Femur (tissue), 1 donor: ENCODE measurements at places on chromosomes 3 and 15.

DNA sequence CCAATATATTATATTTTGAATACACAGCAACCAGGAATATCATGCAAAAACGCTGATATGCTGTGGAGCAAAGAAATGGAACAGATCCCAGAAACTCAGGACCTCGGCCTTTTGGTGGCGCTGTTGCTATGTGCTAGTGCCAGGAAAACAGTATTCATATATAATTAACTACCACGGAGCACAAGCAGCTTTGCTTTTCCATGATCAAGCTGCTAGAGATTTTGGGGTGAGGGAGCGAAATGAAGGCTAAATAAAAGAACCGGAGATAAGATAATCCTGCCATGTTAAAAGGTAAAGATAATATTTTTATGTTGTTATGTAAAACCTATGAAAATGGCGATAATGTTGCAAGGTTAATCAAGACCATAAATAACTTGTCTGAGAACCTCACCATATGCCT lies 157.7 kb upstream of the FAM3D start:
- DNase-seq: peak; percentile 75

DNA sequence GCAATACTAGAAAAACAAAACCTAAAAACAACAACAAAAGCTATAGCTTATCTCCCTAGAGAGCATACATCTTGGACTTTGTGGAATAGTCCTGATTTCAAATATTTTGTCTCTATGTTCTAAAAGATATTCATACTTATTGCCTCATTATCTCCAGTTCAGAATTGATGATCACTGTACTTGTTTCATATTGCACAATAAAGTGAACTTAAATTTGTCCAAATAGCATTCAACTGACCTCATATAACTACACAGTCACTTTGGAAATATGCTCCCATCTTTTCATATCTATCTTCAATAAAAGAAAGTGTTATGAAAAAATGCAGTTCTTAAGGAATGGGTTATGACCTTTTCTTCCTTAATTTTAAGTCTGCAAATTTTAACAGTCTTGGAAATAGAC lies 228.6 kb upstream of the CMC1 start:
- DNase-seq: no peak

GRCh38 chr3:182469086-182469485 lies 324.2 kb upstream of the ATP11B start:
- DNase-seq: no peak

GRCh38 chr15:53841651-53842050 lies 82.2 kb upstream of the WDR72 start:
- no peak for DNase-seq

GRCh38 chr3:172853921-172854666 lies 103.6 kb downstream of the ECT2 start:
- DNase-seq: no peak
